ENCODE measurements at places on chromosomes 12 and 14.

DNA sequence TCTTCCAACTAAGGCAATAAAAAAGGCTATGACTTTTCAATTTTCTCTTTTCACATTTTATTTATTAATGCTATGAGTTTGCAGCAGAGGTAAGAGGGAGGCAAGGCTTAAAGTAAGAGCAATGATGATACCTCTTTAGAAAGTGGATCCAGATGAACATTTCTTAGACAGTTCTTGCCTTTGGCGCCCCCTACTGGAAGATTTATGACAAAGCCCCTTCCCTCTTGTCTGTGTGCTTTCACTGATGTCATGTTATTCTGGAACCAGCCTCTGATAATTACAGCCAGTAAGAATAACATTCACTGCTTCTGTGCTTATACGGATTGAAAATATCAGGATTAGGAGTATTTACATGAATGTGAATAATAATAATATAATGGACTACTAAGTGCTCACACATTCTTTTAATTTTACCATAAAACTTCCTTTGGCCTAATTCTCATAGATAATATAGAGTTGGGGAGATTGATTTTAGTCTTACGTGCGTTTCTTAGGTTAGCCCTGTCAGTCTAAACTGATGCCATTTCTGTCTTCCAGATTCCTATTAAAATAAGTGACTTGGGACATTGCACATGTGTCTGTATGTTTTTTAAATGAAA, 1929.9 kb upstream of the SEL1L start:
- no peak for DNase-seq

DNA sequence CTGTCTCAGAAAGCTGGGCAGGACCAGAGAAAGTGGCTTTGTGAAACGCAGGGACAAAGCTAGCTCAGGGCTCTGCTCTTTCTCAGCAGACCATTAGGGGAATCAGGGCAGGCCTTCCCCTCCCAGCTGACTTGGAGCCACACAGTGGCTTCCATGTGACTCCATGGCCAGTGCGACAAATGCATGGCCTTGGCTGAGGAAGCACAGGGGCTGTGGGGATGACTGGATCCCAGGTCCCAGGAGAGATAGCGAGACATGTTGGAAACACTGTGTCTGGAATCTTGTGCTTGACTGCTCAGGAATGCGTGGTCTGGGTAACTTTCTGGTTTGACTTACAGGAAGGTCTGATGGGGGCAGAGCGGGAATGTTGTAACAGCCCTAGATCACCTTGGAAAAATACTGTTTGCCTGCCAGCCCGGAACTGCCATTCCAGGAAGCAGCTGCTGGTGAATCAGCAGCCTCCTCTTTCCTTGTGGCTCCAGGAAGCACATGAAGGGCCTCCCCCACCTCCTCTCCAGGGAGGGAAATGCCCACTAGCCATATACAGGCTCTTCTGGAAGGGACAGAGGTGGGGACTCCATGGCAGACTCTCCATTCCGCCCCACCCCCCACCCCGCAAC, 133.5 kb upstream of the HIF1A start:
- peak; percentile 78 for DNase-seq

DNA sequence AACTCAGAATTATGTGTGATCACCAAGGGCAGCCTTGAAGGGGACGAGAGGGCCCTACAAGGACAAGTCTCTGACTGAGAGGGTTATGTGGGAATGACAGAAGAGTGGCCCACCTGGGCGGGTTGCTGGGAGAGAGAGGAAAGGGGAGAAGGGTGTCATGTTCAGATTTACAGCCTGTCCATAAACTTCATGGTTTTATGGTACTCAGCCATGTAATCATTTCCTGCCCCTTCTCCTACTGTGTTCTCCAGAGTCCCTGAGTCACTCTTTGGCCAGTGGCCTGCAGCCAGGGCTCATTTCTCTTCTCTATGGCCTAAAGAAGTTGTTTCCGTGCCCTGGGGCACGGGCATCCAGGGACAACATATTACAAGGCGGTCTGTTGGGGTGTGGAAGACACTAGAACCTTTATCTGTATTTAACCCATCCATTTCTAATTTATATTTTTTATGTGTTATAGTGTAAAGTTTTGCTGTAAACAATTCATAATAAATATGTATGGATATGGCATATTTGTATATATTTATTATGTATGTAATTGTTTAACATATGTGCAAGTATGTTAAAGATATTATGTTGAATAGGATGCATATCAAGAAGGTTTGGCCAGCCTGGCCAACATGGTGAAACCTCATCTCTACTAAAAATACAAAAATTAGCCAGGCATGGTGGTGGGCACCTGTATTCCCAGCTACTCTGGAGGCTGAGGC, 26.9 kb downstream of the DDX47 start:
- peak; percentile 63 for DNase-seq

GRCh38 chr12:53939141-53940108, 794 bp downstream of the HOXC13 start:
- DNase-seq, result peak; percentile 34

DNA sequence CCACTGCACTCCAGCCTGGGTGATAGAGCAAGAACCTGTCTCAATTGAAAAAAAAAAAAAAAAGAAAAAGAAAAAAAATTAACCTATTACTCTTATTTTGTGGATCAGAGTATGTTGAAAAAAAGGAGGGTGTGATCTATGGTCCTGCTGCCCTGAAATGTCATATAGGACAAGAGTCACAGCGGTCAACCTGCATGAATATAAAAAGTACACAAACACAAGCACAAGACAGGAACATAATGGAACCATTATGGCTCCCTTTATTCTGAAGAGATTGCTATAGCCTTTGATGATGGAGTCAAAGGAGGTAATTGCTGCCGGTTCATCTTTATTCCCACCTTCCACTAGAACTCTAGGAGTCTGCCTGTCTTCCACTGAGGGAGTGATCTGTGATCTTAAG, 96.9 kb downstream of the NTN4 start:
- DNase-seq, result no peak

- peak; percentile 96 for DNase-seq
Measured at GRCh38 chr12:57459055-57459749, 383 bp upstream of the GLI1 start.

DNA sequence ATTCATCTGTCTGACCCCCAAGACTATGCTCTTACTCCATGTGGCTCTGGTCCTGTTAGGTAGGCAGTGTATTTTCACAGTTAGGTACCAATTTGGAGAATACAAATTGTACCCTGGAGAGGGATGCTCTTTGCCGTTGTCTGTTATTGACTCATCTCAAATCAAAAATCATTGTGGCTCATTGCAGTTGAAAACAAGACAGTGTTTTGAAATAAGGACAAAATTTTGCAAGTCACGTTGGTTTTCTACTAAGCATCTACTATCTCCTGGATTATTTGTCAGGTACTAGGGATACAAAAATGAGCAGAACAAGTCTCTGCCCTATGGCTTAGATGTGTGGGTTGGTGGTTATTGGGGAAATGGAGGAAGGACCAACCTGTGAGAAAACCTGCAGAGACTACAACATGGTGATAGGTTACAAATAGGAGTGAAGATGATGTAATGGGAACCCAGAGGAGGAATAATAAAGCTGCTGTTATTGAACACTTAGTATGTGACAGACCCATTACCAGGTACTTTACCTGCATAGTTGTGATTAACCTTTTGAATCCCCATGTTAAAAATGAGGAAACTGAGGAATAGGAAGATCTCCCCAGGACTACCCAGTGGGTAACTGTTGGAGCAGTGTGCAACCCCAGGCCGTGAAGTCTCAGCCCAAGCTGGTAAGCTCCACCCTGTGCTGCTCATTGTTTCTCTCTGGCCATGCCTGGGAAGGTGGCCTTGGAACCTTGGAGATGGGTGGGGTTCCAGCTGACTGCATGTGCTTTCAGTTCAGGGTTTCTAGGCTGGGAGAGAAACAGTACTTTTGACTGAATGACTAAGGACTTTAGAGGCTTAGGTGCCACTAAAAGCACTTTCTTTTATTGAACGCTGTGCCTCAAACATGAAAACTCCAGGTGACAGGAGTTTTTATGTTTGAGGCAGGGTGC, 72.9 kb upstream of the SRSF5 start:
- peak; percentile 16 for DNase-seq

DNA sequence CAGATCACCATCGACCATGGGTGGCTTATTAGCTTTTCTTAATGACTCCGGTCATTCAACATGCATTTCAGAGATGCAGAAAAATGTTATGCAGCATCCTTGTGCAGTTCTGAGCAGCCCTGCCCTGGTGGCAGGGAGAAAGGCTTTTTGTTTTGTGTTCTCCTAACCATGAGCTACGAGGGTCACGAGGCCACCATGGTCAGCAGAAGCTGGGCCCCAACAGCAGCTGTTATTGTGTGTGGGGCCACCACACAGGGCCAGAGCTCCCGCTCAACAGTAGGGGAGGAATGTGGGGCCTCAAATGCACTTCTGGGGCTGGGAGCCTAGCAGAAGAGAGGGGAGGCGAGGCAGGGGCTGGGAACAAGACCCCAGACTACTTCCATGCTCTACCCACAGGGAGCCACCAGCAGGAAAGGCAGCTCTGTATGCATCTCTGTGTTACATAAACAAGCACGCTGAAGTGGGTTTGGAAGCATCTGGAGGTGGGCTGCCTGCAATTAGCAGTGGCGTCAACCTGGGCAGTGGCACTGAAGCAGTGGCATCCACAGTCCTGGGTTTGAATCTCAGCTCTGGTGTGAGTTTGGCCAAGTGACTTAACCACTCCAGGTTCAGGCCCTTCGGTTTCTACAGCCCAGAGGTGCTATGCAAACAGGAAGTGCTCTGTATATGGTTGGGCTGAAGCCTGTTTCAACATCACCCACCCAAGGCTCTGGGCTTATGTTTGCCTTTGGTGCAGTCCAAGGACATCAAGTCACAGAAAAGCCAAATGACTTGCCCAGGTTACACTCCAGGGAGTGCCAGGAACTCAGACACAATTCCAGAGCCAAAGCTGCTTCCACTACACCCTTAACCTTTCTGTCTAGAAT, 16.3 kb downstream of the GLTP start:
- no peak for DNase-seq

DNA sequence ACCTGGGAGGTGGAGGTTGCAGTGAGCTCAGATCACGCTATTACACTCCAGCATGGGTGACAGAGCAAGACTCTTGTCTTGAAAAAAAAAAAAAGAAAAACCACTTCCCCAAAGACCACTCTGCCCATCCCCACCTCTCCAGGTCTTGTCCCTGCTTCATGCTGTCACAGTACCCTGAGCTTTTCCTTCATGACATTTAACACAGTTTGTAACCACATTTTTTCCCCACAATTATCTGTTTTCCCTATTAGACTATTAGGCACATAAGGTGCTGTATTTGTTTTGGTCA, 6.9 kb downstream of the HECTD1 start:
- no peak for DNase-seq

GRCh38 chr14:83312511-83312910, 1778.9 kb upstream of the SEL1L start:
- DNase-seq, result no peak

DNA sequence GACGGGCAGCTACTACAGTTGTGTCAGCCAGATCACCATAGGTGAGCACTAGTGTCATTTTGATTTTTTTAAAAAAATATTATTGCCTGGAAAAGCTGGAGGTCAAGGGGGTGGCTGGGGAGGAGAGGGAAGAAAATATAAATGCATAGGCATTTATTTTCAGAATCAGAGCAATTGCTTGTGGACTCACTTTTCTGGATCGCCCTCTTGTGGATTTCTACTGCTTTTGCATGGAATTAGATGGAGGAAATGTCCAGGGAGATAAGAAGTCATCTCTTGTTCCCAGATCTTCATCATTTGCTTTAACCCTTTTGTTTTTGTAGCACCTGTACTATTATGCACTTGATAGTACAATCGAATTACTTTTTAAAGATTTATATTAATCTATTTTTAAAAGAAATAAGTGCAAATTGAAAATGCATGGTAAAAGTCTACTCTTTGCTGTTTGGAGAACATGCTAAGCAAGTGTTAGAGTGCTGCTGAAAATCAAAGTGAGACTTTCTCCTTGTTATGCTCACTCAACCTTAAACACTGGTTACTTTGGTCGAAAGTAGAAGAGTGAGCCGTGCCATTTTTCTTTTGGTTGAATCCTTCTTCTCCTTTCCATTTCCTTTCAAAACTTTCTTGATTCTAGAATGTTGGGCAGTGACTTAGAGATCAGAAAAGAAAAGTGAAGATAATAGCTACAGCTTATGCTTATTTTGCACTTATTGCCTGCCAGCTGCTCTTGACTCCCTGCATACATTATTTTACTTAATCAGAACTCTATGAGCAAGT, 60.6 kb upstream of the ANO4 start:
- peak; percentile 25 for DNase-seq

DNA sequence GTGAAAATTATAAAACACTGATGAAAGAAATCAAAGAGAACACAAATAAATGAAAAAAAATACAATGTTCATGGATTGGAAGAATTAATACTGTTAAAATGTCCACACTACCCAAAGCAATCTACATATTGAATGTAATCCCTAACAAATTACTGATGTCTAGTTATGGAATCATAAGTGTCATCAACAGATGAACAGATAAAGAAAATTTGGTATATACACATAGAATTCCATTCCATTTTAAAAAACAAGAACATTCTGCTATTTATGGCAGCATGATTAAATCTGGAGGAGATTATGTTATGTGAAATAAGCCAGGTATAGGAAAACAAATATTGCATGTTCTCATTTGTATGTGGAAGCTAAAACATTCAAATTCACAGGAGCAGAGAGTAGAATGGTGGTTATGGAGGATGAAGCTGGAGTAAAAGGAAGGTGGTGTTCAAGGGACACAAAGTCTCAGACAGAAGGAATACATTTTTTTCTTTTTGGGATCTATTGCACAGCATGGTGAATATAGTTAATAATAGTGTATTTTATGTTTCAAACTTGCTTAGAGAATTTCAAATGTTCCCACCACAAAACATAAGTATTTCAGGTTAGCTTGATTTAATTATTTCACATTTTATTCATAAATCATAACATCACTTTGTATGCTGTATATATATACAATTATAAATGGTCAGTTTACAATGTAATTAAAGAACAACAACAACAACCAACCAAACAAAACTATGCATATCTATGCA, 28.5 kb downstream of the A2M start:
- DNase-seq, result no peak

DNA sequence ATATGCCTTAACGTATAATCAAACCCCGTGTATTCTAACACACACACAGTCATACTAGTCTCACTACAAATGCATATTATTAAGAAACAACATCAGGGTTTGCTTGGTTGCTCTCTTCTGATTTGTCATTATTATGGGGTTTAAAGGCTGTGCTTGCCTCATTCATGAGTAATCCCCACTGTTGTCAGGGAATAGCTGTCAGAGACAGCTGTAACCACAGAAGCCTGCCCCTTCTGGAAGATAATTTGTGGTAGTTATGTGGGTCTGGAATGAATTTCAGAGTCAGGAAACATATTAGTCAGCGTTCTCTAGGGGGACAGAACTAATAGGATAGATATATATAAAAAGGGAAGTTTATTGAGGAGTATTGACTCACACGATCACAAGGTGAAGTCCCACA, 456.9 kb upstream of the TMEM132C start:
- DNase-seq, result no peak

- peak; percentile 15 for DNase-seq
Measured at GRCh38 chr12:54134850-54135249, 53.9 kb downstream of the SMUG1 start.

- no peak for DNase-seq
Measured at GRCh38 chr12:47378907-47379306, 299.1 kb upstream of the AMIGO2 start.

- no peak for DNase-seq
Measured at GRCh38 chr12:59708064-59708463, 112.2 kb downstream of the SLC16A7 start.
